ENCODE measurements at places on chromosomes 1 and 21.

DNA sequence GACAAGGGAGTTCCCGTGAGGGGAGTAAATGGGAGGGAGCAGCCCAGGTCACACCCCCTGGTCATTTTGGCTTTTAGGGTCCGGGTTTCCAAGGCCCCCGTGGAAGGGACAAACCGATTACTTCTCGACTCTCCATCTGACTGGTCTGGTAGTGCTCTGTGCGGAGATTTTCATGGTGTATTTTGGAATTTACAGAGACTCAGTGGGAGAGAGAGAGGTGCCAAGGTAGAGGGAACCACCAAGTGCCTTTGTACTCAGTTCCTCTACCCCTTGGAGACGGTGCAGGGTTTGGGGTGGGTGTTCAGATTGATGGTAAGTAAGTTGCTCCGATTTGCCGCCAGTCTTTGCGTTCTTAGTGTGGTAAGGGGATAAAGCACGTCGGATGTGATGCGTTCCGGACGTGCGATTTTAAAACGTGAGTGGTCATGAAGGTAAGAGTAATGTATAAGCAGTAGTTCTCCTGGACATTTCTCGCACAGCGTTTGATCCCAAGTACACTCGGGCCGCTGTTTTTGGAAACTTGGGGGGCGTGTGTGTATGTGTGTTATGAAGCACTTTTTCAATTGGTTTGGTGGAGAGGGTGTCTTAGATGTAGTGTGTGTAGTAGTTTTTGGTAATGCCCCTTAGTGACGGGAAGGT, 682 bp downstream of the SUCO start:
- DNase-seq: no peak

- no peak for DNase-seq
These were observed 556.5 kb downstream of the PTBP2 start for GRCh38 chr1:97277891-97278654.

- no peak for DNase-seq
These were observed 60.1 kb downstream of the RGS13 start for GRCh38 chr1:192696082-192696481.

DNA sequence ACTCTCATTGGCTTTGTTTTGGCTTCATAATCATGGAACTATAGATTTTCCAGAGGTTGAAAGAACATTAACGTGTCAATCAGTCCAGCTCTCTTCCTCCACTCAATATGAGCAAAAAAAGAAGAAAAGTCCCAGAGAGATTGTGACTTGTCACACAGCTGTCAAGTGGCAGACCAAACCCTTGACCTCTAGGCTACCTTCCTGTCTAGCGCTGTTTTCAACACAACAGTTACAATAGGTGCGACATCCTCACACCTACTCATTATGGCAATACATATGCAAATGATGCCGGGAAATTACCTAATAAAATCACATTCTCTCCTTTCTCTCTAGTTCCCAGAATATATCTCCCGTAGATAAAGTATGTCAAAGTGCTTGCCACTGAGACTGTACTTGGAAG, 1.1 kb downstream of the WARS2 start:
- no peak for DNase-seq

DNA sequence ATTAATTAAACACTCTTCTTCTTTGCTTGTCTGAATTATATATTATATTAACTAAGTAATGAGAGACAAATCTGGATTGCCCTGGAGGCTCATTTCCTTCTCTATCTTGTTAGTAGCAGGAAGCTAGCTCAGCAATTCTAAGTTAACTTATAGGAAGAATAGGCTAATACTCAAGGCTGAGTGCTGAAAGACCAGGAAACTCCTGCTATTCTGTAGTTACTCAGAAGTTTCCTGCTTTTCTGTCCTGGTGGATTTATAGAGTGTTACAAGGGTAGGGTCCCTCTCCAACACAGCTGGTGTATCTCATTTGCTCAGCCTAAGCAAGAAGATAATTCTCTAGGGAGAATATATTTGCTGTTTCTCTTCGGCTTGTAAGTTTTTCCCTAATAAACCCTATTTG, 29.2 kb downstream of the HSPA13 start:
- no peak for DNase-seq

GRCh38 chr1:103353391-103353790, 172.1 kb upstream of the RNPC3 start:
- no peak for DNase-seq

Data from stimulated activated CD8-positive, alpha-beta memory T cell treated with anti-CD3 and anti-CD28 coated beads, Interleukin-4, amount 100 ng/mL, for 1 hour (primary cell).